ENCODE measurements at places on chromosomes 4 and X.

GRCh38 chr4:2689825-2690700 lies 66.1 kb downstream of the TNIP2 start:
- DNase-seq = no peak

DNA sequence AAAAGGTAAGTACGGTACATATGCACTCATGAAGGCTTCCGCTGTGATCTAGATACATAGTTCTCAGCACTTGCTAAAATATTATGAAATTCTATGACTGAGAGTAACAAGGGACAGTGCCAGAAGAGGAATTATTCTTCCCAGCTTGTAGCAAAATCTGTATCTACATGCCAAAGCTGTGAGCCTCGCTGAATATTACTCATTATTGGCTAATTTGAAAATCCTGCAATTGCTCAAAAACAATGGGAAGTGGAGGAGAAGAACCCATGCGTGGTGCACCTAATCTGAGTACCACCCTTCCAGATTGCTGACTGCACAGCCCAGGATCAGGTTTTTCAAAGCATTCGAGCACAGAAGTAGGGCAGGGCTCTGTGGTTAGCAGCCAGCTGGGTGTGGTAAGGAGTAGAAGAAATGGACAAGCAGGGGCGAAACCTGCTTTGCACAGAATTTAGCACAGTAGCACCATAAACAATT lies 17.4 kb upstream of the PDCL2 start:
- peak; percentile 2 for DNase-seq

DNA sequence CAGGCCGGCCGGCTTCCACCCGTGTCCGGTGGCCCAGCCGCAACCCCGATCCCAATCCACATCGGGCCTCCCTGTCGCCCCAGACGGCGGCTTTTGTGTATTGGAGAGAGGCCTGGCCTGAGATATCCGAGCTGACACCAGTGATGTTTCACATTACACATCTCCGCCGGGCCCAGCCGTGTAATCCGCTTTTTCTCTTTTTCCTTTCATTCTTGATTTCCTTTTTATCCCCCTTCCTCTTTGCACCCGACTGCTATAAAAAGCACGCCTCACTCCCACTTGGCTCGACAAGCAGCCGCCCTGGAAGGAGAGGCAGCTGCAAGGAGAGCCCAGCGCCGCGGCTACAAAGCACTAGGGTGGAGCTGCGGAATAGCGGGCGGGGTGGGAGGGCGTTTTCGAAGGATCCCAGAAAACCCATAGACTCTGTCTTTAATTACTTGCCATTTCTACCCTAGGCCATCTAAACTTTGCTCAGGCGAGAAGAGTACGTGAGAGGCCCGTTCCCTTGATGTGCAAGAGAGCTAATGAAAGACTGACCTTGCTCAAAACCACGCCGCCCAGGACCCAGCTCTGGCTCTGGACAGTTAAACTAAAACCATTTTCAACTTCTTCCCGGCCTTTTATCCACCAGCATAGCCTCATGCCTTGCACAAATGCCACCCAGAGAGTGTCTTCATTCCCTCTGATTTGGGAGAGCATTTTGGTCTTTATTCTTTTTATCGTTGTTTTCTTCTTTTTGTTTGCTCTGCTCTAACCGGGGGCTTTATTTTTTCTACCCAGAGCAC lies 3.2 kb downstream of the PITX2 start:
- no peak for DNase-seq

- DNase-seq = no peak
These were observed 15.5 kb downstream of the NKX3-2 start for GRCh38 chr4:13528821-13529127.

GRCh38 chrX:110964786-110965185 lies 131.2 kb upstream of the PAK3 start:
- DNase-seq = no peak

GRCh38 chrX:26915064-26915463 lies 548.1 kb downstream of the PPP4R3C start:
- no peak for DNase-seq

All from IMR-90 (cell line).